ENCODE measurements at places on chromosomes 1 and 21.

DNA sequence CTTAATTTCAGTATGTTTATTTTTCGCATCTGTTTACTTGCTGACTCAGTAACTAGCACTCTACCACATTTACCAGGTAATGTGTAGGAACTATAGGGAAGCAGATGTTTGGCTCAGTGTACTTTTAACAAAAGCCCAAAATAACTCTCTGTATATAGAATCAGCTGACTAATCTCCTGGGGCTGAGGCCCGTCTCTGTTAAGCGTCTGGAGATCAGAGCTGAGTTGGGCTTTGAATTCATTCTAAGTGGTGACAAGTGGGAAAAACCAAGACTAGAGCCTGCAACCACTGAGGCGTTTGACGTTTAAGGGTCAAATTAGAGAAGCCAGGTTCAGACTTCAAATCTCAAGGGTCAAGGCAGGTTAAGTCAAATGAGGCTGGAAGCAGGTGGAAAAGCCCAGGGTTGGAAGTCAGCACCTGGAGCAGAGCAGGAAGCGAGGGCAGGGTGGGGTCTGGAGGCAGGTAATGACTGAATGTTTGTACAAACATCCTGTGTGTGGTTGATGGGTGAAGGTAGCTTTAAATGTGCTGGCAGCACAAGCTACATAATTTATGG lies 56.8 kb upstream of the LYST start:
- DNase-seq: no peak

DNA sequence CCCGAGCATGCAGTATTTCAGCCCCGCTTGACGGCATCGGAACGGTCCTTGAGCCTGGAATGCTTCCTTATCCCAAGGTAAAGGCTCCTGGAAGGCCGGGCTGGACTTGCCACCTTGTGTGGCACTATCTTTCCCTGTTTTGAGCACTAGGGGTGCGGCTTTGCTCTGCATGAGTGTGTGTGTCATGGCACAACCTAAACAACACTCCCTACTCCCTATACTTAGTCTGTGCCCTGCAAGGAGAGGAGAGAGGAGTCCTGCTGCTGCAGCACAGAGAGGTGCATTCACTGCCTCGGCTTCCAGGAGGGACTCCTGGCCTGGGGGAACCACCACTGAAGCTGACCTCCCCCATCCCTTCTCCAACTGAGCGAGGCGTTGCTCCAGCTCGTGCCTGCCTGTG lies 60.4 kb upstream of the BACE2 start:
- DNase-seq: no peak

DNA sequence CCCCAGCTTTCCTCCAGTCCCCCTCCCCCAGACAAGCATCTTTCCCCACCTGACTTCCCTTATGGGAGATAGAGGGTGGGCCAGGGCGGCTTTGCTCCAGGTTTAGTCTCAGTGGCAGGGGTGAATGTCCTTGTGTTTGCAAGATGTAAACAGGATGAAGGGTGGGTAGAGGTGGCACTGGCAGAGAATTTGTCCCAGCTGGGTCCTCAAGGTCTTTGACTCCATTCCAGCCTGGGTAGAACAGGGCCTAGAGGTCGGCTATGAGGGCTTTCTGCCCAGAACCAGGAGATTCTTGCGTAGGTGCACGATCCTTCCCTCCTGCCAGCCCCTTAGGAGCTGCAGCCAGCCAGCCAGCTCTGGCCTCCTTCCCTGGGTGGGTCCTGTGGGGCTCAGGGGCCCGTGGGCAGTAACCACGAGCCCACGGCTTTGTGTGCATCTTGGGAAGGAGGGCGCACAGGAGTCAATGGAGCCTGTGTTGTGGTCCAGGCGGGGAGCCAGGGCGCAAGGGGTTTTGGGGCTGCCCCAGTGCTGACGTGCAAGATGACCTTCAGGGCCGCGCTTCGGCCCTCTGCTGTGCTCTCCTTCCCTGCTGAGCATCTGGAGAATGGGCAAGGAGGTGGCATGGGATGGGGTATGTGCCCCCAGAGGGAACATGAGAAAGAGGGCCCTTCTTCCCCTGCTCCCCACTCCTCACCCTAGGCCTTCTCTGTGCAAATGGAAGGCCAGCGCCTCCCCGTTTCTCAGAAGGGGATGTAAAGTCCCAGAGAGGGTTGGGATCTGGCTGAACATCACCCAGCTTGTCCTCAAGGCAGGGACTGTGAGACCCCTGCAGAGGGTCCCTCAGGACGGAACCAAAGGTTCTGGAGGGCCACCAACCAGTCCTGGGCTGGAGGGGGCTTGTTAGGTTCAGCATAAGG lies 15.7 kb downstream of the POU3F1 start:
- no peak for DNase-seq

DNA sequence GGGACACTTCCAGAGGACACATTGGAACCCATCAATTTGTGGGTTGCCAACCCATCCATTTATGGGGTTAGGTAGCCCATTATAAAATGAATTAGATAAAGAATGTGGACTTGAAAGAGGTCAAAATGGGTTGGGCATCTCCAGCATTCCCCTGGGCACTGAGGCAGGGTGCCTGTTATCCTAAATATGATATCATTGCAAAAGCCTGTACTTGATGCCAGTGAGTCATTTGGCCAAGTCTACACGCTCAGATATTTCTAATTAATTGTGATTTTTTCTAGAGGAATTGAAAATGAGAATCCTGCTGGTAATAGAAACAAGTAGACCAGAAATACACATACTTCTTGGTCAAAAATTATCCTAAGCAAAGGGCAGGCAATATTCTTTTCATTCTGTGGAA lies 21.9 kb upstream of the NBL1 start:
- DNase-seq: no peak

GRCh38 chr1:155052439-155053395 lies 1.6 kb downstream of the ADAM15 start:
- DNase-seq: no peak

- peak; percentile 2 for DNase-seq
Measured at GRCh38 chr1:91402023-91402422, 2.6 kb downstream of the HFM1 start.
